ENCODE measurements at places on chromosomes 6 and 20. TPM values are rescaled to one million over a fixed set of nuclear protein-coding genes. Genes with fewer than 3 reads are reported as not detected.
A peak's percentile ranks its signal among the peaks of the same experiment; 100 is the strongest.

- no peak for DNase-seq
Measured at GRCh38 chr6:22899426-22899825, 330.1 kb downstream of the HDGFL1 start.

The DEFB132 gene
- total RNA-seq: not detected

DNA sequence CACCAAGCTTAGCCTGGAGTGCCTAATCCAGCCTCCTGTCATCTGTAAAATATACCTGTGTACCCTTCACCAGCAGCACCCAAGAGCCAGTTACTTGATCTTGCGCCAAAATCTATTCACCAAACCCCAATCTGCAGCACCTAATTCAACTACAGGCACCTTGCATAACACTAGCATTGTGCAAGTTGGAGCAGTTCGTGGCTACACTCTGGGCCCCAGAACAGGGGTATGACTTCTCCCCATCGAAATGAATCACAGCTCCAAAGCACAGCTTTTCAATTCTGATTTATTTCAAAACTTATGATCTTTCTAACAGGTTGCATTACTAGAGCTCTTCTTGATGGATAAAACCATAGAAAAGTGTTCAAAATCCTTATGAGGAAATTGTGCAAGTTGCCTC, 100.4 kb upstream of the TCF21 start:
- no peak for DNase-seq

The PRRC2A gene
- total RNA-seq: 37.2 TPM

- no peak for DNase-seq
Measured at GRCh38 chr6:111894951-111895350, 21.7 kb upstream of the FYN start.

DNA sequence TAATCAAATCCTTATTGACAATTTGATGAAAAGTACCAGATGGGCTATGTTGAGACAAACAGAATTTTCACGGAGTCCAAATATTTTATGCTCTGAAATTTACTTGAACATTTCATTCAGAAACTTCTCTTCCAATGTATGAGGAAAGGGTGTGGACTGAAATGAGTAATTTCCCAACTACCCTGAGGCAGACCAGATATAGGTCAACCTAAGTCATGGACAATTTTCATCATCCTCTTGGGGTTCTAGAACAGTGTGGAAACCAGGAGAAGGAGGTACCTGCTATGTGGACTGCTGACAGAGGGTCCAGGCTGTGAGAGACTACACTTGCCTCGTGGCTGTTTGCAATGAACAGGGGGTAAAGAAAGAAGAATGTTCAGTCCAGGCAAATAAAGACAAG, 323.0 kb downstream of the ESR1 start:
- DNase-seq: no peak

- no peak for DNase-seq
Measured at GRCh38 chr6:26126394-26127235, 39.4 kb downstream of the HFE start.

- DNase-seq: no peak
Measured at GRCh38 chr6:143141442-143141841, 80.8 kb downstream of the AIG1 start.

The CRISP2 gene
- total RNA-seq: not detected

The SLC12A5 gene
- total RNA-seq: 5.3 TPM

GRCh38 chr6:35500782-35501181, 3.9 kb upstream of the TEAD3 start:
- peak; percentile 34 for DNase-seq

- DNase-seq: no peak
Measured at GRCh38 chr20:42309050-42309449, 690.9 kb upstream of the CHD6 start.

The TINAG gene
- not detected for total RNA-seq

- no peak for DNase-seq
Measured at GRCh38 chr20:13687815-13688214, 49.1 kb upstream of the TASP1 start.

- DNase-seq: no peak
Measured at GRCh38 chr20:36862857-36863668, 12.9 kb upstream of the TLDC2 start.

DNA sequence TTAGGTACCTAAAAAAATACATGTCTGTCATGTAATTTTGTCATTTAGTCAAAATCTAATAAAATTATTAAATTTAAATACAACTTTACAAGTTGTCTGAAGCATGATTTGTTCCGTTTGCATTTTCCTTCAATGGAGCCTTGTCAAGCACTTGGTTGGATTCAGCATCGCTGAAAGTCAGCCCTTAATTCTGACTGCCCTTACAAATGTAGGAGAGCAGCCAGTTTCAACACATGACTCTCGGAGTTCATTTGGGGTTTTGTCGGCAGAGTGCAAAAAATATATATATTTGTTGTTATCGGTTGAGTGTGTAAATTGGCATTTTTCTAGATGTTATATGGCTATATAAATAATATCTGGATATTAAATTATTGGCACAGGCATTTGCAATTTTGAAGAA, 180.6 kb downstream of the RPS12 start:
- DNase-seq: no peak

- no peak for DNase-seq
Measured at GRCh38 chr20:19498756-19499155, 259.3 kb upstream of the RIN2 start.

- no peak for DNase-seq
Measured at GRCh38 chr6:151961809-151962208, 154.3 kb downstream of the ESR1 start.

- DNase-seq: no peak
Measured at GRCh38 chr6:45327956-45328522, at the start of gene RUNX2. Gene RUNX2, plus strand, starts transcription at chr6:45328330. Its CDS starts 397 bp downstream, at chr6:45328727.

The SEMG1 gene
- total RNA-seq: not detected

GRCh38 chr20:3753098-3753497, 14.5 kb downstream of the ADISSP start:
- peak; percentile 71 for DNase-seq

DNA sequence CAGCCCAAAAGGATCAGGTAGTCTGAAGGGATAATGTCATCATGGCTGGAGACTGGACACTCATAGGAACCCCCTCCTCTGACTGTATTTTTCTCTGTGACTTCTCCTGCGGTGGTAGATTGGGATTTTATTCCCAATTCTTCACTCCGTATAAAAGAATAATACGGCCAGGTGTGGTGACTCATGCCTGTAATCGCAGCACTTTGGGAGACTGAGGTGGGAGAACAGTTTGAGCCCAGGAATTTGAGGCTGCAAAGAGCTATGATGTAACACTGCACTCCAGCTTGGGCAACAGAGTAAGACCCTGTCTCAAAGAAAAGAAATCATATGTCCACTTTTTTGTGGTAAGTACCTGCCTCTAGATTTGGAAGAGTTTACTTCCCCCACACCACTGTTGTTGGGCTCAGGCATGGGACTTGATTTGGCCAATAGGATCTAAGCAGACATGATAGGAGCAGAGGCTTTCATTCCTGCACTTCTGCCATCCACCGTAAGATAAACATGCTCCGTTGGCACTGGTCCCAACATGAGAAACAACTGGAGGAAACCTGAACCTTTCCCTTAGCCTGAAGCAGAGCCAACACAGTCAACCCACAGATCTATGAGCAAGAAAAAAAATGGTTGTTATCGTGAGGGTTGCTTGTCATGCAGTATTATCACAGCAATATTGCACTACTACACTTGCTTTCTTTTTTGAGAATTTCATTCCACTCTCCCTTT, 82.0 kb downstream of the JPH2 start:
- no peak for DNase-seq

The PDE10A gene
- total RNA-seq: not detected

The BPIFB2 gene
- total RNA-seq: 54.5 TPM

- DNase-seq: no peak
Measured at GRCh38 chr6:146892613-146893401, 294.0 kb downstream of the ADGB start.

The PRIM2 gene
- 52.7 TPM for total RNA-seq

The LY6G6D gene
- not detected for total RNA-seq

The BNIP5 gene
- total RNA-seq: not detected

The SRXN1 gene
- 98.2 TPM for total RNA-seq

The TMEM63B gene
- 27.4 TPM for total RNA-seq

The TRIM15 gene
- 30.4 TPM for total RNA-seq

GRCh38 chr6:119112812-119113530, 34.5 kb upstream of the FAM184A start:
- DNase-seq: no peak

The FAXC gene
- total RNA-seq: 0.11 TPM

DNA sequence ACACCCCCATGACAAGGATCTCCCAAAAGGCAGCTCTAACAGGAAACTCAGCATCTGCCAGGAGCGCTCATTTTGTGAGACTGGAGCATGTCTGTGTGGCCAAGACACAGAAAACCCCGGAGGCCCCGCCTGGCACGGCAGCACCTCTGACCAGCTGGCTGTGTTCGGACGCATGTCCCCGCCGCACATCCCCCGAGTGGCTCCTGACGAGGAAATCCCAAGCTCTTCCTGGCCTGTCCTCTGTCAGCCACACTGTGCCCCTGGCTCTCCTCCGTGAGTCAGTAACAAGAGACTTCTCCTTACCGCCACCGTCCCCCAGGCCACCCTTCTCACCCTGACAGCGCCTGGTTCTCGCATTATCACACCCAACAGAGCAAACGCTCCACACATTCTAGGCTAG, 14.4 kb downstream of the SLC2A4RG start:
- DNase-seq: no peak

DNA sequence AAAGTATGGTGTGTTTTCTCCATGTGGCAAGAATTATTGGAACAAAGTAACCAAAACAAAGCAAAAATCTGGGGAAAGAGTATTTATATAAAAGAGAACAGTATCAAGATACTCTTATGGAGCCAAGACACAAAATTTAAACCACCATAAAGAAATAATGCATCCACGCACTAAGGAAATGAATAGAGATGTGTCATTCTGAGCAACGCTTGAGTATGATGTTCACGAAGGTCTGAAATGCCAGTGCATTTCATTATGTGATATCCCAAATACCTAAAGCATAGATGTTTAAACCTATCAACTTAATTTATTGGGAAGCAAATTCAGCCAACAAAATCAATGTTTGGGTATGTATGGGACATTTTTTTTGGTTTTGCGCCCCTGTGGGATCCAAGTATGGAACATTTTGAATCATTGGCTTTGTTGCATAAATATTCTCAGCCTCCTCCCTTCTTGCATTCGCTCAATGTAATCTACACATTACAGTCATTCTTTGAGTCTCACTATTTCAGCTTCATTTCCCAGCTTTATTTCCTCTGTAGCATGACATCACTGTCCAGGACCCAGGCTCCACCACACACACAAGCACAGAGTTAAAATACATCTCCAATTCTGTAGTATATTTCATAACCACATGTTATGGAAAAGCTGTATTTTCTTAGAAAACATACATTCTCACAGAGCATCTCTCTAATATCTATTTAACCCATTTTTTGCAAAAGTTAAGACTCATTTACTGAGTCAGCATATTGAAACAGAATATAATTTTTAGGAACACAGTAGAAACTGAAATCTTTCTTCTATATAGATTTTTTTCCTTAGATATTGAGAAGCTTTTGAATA, 11.6 kb upstream of the MOXD1 start:
- no peak for DNase-seq

DNA sequence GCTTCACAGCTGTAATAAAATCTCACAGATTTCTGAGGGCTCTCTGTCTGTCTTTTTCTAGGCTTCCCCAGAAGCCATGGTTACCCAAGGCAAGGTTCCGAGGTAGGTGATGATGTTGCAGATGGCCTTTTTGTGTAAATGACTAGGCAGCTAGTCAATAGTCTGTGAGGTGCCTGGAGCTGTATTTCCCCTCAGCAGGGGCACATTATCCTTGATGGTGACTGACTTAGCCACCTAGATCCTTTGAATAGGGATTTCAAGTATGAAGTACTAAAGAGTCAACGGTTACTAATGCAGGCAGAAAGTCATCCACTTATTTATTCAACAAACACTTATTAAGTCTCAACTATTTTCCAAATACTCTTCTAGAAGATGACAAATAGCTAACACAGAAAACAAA, 49.3 kb upstream of the L3MBTL3 start:
- no peak for DNase-seq

DNA sequence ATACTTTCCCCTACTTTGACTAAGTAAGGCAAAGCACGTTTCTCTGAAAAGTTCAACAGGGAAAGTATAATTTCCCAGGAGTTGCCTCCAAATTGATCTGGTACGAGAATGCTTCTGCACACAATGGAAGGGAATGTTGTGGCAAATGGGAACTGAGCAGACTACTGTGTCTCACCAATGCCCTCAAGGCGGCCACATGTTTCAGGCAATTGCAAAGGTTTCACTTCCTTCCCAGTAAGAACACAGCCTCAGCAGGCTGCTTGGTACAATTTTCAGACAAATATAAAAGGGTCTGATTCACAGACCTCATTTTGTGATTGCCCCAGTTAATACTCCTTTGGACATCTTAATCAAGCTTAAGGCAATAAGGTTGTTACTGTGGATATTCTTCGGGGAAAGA, 71.2 kb downstream of the KIAA0319 start:
- DNase-seq: no peak

DNA sequence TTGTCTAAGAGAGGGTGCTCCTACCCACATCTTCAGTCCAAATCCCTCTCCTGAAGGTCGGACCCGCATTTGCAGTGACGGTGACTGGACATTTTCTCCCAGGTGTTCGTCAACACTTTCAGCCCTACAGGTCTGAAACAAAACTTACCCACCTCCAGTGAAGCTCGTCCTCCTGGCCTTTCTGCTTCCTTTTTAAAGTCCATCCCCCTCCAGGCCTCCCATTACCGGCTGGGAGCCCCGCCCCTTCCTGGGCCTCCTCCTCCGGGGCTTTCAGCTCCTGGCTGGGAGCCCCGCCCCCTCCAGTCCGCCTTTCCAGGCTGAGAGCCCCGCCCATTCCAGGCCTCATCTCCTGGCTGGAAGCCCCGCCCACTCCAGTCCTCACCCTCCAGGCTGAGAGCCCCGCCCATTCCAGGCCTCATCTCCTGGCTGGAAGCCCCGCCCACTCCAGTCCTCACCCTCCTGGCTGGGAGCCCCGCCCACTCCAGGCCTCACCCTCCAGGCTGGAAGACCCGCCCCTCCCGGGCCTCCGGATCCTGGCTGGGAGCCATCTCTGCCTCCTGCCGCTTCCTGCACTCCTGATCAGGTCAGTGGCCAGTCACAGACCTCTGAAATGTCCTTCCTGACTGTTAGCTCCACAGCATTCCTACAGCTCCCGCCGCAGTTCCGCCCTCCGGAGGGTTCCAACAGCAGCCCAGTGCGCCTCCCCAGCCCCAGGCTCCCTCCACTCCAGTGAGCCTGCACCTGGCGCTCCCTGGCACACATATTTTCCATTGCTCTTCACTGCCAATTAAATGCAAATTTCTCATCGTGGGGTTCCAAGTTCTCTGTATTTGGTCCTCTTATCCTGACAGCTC, 98.5 kb downstream of the LY86 start:
- DNase-seq: peak; percentile 91

The RAD21L1 gene
- not detected for total RNA-seq
